ENCODE measurements at places on chromosomes 1 and 21. TPM values are rescaled to one million over a fixed set of nuclear protein-coding genes. Genes with fewer than 3 reads are reported as not detected.

GNAT2 gene
- not detected for total RNA-seq

- DNase-seq, result no peak
Measured at GRCh38 chr1:72366466-72366865, 84.1 kb upstream of the NEGR1 start.

GRCh38 chr21:31195334-31196015 is 148.6 kb downstream of the TIAM1 start:
- DNase-seq, result no peak

DNA sequence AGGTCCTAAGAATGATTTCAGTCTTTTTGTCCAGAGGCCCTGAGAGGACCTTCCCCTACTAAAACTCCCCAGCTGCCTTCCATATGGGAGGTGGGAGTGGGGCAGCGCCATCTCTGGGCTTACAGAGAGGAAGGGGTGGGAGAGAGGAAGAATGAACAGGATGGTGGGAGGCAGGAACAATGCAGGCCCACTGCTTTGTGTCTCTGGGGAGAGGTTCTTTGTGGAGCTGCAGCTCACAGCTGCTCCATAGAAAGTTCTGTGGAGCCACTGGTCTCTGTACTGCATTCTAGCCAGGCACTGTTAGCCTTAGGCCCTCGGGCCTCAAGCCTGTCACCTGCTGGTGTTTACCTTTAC is 43.6 kb upstream of the A3GALT2 start:
- DNase-seq, result no peak

GRCh38 chr1:190192627-190193026 is 285.0 kb downstream of the BRINP3 start:
- DNase-seq, result no peak

DNA sequence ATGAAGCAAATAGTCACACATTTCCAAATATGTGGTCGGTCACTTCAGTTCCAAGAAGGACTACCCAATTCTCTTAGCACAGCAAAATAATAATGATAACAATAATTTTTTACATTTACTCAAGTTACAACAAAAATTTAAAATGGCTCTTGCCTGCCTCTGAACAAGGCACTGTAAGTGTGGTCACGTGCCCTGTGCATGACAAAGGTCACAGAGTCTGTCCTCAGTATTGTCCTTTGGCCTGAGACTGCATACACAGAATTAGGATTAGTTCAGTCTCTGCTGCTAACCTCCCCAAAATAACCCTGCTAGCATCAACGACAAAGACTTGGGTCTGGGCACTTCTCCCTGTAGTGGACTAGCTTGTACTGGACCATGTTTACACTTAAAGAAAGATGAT is 297.1 kb upstream of the DUSP10 start:
- no peak for DNase-seq

- DNase-seq, result no peak
Measured at GRCh38 chr1:61459345-61459744, 265.6 kb downstream of the TM2D1 start.

LCE2C gene
- total RNA-seq, result not detected

DNA sequence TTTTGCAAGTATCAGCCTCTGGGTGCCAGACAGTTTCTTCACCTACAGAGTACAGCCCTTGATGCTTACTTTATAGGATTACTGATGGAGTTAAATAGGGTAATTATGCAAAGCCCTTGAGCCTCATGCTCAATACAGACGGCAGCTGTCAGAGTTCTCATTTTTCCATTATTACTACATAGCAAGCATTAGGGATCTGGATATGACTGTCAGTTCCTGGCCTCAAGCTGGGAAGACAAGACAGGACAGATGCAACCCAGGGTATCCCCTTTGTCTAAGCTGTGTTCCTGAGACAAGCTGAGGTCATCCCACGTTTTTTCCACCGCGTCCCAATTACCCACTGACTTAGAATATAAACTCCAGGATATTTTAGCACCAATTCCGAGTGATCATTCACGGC is 94.4 kb downstream of the SLC35F3 start:
- no peak for DNase-seq

TGFB2 gene
- 4.7 TPM for total RNA-seq

RALGPS2 gene
- 20.2 TPM for total RNA-seq

OPRD1 gene
- total RNA-seq, result not detected

DNA sequence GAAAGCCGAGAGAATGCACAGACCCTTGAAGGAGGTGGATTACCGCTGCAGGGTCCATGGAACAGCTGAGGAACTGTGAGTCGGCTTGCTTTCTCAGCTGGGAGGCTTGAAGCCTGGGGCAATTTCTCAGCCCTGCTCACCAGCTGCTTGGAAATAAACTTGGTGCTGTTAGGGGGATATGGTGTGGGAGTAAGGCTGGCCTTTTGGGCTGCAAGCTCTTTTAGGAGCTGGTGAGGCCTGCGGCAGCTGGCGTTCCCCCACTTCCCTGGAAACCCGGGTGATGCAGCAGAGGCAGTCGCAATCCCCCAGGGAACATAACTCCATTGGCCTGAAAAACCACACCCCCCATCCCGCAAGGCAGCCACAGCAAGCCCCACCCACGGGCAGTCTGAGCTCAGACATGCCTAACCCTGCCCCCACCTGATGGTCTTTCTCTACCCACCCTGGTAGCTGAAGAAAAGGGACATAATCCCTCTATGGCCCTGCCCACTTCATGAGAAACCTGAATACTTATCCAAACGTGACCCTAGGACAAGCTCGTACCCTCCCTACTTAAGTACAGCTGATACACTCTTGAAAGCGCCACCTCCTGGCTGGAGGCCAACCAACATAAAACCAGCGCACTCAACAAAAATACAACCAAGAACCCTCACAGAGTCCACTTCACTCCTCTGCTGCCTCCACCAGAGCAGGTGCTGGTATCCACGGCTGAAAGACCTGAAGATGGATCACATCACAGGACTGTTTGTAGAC is 1995.8 kb downstream of the NCAM2 start:
- no peak for DNase-seq
